ENCODE measurements at places on chromosomes 16 and 17.

GRCh38 chr17:56203430-56203829, 50.2 kb downstream of the ANKFN1 start:
- DNase-seq: no peak

DNA sequence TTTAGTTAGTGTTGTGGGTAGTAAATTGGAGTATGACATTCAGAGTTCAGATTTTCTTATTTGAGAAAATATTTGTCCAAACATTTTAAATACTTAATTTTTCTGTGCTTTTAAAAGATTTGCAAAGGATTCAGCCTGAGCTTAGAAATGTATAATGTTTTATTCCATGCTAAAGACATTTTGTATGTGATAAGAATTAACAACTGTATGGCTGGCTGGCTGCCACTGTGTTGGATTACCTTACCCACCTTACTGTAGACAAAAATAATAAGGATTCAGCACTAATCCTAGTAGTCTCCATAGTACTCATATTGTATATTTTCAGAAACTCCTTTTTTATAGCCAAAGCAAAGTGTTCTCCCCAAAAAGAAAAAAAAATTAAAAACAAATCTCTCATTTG, 74.8 kb downstream of the TANC2 start:
- no peak for DNase-seq

GRCh38 chr17:36501963-36502362, 15.5 kb downstream of the ZNHIT3 start:
- no peak for DNase-seq

GRCh38 chr16:14405611-14406537, 224.2 kb downstream of the PARN start:
- peak; percentile 79 for DNase-seq

- DNase-seq: no peak
Measured at GRCh38 chr17:42288803-42289610, 709 bp downstream of the STAT5A start.

GRCh38 chr17:7011942-7012254, 526 bp upstream of the RNASEK start:
- DNase-seq: no peak

Data from BE2C (cell line).